ENCODE measurements at places on chromosomes 2 and 18.

GRCh38 chr2:223050188-223050587 lies 1.8 kb upstream of the KCNE4 start:
- DNase-seq, result no peak

DNA sequence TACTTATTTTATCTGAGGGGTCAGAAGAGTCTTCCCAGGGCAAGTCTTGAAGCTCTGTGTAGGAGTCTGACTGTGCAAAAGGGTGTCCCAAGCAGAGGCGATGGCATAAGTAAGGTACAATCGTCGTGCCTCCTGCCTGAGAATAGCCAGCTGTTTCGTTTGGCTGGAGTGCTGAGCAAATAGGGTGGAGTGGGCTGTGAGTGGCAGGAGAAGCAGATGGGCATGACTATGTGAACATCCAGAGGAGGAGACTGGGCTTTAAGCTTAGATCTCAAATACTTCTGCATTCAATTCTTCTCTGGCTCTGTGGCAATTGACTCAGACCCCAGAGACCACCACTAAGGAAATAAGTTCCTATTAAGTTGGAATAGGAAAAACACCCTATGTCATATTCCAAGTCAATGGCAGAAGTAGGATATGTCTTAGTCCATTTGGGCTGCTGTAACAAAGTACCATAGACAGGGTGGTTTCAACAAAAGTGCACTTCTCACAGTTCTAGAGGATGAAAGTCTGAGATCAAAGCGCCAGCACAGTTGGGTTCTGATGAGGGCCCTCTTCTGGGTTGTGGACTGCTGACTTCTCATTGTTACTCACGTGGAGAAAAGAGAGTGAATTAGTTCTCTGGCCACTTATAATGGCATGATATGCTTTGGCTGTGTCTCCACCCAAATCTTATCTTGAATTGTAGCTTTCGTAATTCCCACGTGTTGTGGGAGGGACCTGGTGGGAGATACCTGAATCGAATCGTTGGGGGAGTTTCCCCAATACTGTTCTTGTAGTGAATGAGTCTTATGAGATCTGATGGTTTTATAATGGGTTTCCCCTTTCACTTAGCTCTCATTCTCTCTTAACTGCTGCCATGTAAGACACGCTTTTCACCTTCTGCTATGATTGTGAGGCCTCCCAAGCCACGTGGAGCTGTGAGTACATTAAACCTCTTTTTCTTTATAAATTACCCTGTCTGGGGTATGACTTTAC lies 120.2 kb downstream of the LPIN1 start:
- no peak for DNase-seq

DNA sequence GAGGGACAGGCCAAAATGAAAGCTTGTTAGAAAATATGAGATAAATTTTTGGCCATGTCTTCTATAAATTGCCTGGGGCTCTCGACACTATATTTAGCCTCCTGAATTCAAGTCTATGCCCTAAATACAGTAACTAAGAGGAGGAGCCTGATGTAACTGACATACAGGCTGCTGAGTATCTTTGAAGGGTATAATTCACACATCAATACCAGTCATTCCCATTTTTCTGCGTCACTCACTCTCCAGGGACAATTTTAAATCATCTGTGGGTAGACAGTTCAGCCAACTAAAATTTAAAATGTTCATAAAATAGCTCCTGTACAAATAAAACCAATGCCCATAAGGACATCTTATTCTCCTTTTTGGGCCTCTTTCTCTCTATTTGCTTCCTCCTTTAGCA lies 105.9 kb downstream of the AP1S3 start:
- peak; percentile 37 for DNase-seq

- DNase-seq, result peak; percentile 16
Measured at GRCh38 chr2:25845843-25846505, 32.3 kb downstream of the ASXL2 start.

DNA sequence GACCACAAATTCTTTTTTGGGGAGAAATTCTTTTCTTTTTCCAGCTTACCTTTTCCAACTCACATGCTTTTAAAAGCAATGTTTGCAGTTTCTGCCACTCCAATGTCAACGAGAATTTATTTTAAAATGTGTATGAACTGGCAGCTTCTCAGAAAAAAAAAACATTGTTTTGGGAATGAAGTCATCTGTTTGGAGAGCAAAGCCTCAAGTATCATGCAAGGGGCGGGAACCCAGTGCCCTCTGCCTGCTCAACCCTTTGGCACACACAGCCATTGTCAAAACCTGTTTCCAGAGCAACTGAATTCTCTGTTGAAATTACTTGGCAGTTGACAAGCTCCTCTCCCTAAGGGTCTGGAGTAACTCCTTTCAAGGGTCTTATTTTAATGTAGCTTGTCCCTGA lies 128.5 kb downstream of the QPCT start:
- peak; percentile 68 for DNase-seq

- no peak for DNase-seq
Measured at GRCh38 chr2:54667266-54667639, 56.2 kb upstream of the EML6 start.

DNA sequence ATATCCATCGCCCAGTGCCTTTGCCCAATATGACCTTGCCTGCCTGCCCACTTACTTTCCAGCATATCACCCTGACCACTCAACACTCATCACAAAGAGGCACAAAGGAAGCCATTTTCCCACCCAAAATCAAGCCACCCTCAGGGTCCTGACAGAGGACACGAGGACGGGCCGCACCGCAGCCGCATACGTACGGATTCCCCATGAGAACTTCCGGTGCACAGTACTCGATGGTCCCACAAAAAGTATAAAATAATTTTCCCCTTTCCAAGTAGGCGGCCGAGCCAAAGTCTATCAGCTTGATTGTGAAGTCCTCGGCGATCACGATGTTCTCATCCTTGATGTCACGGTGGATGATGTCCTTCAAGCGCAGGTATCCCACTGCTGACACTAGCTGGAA lies 10.0 kb upstream of the MTERF4 start:
- DNase-seq, result no peak

GRCh38 chr2:191066197-191066918 lies 52.4 kb upstream of the STAT1 start:
- DNase-seq, result no peak

- peak; percentile 18 for DNase-seq
Measured at GRCh38 chr2:209662021-209662420, 109.6 kb upstream of the UNC80 start.

GRCh38 chr2:26590508-26590907 lies 50.7 kb downstream of the CIB4 start:
- DNase-seq, result no peak

DNA sequence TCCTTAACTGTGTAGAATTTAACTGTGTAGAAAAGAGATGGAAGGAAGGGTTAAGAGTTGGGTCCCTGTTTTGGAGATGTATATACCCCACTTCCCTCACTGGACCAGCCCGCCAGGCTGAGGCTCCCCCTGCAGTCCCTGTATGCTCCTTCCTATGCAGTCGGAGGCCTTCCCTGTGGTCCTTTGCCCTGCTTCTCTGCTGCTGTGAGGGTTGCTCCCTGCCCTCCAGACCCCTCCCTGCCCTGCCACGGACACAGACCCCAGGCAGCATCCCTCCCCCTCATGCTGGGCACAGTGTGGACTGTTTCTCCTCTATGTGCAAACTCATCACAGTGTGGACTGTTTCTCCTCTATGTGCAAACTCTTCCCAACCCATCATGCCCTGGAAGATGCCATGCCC lies 88.7 kb downstream of the TGOLN2 start:
- no peak for DNase-seq

- DNase-seq, result peak; percentile 62
Measured at GRCh38 chr18:616380-616995, 19.7 kb downstream of the CLUL1 start.

- no peak for DNase-seq
Measured at GRCh38 chr2:168601741-168602140, 145.7 kb downstream of the CERS6 start.

DNA sequence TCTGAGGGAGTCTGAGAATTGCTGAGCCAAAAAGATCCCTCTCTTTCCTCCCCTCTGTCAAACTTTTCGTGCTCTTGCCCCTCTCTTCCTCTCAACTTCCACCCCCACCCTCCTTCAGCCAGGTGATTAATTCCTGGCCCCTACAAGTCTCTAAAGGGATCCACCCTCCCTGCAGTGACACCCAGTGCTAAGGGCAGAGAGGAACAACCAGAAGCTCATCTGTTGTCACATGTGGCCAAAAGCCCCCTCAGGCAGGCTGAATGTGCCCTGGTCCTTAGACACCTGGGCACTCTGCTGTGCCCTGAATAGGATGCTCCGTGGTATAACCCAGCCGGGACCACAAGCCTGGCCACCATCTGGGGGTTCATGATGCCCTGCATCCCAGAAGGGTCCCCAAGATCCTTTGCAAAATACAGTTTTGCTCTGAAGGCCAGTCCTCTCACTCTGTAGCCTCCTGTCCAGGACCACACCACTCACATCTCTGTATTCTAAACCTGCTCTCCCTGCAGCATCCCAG lies 234.4 kb downstream of the BCL11A start:
- no peak for DNase-seq
